ENCODE measurements at places on chromosomes 1 and 21. TPM values are rescaled to one million over a fixed set of nuclear protein-coding genes. Genes with fewer than 3 reads are reported as not detected.

Gene LCE2A
- not detected for total RNA-seq

Gene ERG
- total RNA-seq, result not detected

Gene CLDN17
- total RNA-seq, result not detected

Gene UBE2U
- total RNA-seq, result not detected

Gene PRAMEF12
- not detected for total RNA-seq

Gene PIGP
- total RNA-seq, result 4.1 TPM

Gene GPR52
- total RNA-seq, result 0.90 TPM

Gene ANGPTL1
- not detected for total RNA-seq

Gene TCP10L
- not detected for total RNA-seq

Gene TTC34
- under 0.01 TPM for total RNA-seq

DNA sequence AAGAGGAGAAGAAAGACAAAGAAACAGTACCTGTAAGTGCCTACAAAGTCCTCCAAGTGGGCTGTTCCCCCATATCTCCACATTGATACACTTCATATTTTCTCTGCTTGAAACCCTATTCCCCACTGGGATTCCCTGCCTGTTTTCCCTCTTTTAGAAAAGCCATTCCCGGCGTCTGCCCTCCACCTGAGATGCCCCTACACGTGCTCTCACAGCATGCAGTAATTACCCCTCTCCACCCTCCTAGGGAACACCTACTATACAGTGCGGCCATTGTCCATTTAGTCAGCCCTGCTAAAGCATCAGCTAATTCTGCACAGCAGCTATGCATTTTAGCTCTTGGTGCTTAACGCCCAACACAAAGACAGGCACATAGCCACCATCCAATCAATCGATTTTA lies 135.7 kb upstream of the TIAM1 start:
- H3K4me1 ChIP-seq, result no peaks in the 10 kb centered on the region
- no peaks in the 10 kb centered on the region for H3K27me3 ChIP-seq
- no peak overlapping the region for H3K4me3 ChIP-seq
- no peaks in the 10 kb centered on the region for H3K36me3 ChIP-seq
- no peak for DNase-seq
- no peak overlapping the region for H3K27ac ChIP-seq

- H3K4me1 ChIP-seq, result no peaks in the 10 kb centered on the region
- no peak overlapping the region for H3K4me3 ChIP-seq
- no peaks in the 10 kb centered on the region for H3K27me3 ChIP-seq
- H3K36me3 ChIP-seq, result peaks cover 25% of the 10 kb centered on the region
- H3K27ac ChIP-seq, result no peak overlapping the region
Observed at GRCh38 chr1:204143276-204144041, 8.4 kb downstream of the ETNK2 start.

- no peaks in the 10 kb centered on the region for H3K36me3 ChIP-seq
- H3K27ac ChIP-seq, result peak overlapping the region; percentile 93
- H3K4me3 ChIP-seq, result no peak overlapping the region
- peaks cover 20% of the 10 kb centered on the region for H3K4me1 ChIP-seq
- no peak for DNase-seq
Observed at GRCh38 chr1:221875004-221875330, 133.1 kb upstream of the DUSP10 start.

GRCh38 chr1:195663549-195664280 lies 944.5 kb downstream of the KCNT2 start:
- no peak overlapping the region for H3K4me3 ChIP-seq
- H3K27ac ChIP-seq, result peak overlapping the region; percentile 46
- H3K4me1 ChIP-seq, result peaks cover 4% of the 10 kb centered on the region

GRCh38 chr1:150804671-150805070 lies 3.4 kb downstream of the CTSK start:
- peak; percentile 70 for DNase-seq
- H3K36me3 ChIP-seq, result 0 out of 2 replicates have a peak, but pooled peaks cover 1% of the 10 kb centered on the region
- H3K27ac ChIP-seq, result peak overlapping the region; percentile 47
- no peak overlapping the region for H3K4me3 ChIP-seq
- no peaks in the 10 kb centered on the region for H3K27me3 ChIP-seq
- H3K4me1 ChIP-seq, result peaks cover 9% of the 10 kb centered on the region

GRCh38 chr1:916173-917075 lies 7.3 kb upstream of the SAMD11 start:
- no peak overlapping the region for H3K4me3 ChIP-seq
- peaks cover 17% of the 10 kb centered on the region for H3K4me1 ChIP-seq

- H3K27ac ChIP-seq, result no peak overlapping the region
- no peak for DNase-seq
- no peaks in the 10 kb centered on the region for H3K36me3 ChIP-seq
- no peaks in the 10 kb centered on the region for H3K4me1 ChIP-seq
Observed at GRCh38 chr1:28845786-28846543, 34.0 kb downstream of the OPRD1 start.

DNA sequence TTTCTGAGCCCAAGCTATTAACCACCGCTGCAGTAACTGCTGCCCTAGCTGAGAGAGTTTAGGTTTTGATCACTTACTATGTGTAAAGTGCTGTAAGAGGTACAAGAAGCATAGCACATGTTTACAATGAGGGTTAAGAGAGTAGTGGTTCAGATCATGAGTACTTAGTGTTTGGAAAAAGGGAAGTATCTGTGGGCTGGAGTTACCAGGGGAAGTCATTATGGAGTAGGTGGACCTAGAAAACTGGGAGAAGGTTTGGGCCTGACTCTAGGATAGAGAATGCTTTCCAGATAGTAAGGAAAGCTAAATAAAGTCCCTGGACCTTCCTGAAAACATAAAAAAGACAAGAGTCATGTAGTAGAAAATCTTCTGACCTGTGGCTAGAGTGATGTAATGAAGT lies 149.6 kb upstream of the PLXNA2 start:
- H3K4me3 ChIP-seq, result no peak overlapping the region
- no peak for DNase-seq
- H3K36me3 ChIP-seq, result no peaks in the 10 kb centered on the region
- no peaks in the 10 kb centered on the region for H3K27me3 ChIP-seq
- H3K27ac ChIP-seq, result no peak overlapping the region

DNA sequence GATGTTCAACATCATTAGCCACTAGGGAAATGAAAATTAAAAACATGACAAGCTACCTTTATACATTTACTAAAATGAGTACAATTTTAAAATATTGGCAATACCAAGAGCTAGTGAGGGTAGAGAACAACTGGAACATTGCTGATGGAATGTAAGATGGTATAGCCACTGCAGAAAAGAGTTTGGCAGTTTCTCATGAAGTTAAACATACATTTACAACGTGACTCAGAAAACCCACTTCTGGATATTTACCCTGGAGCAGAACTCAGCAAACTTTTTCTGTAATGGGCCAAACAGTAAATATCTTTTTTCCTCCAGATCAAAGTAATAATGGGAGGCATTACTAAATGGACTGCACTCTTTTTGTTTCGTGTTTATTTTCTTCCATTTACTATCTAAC lies 22.1 kb downstream of the LPGAT1 start:
- H3K4me1 ChIP-seq, result no peaks in the 10 kb centered on the region
- H3K36me3 ChIP-seq, result peaks cover 4% of the 10 kb centered on the region
- no peak overlapping the region for H3K27ac ChIP-seq
- H3K27me3 ChIP-seq, result no peaks in the 10 kb centered on the region
- DNase-seq, result no peak

GRCh38 chr1:80048716-80049115 lies 1042.2 kb upstream of the ADGRL4 start:
- no peak for DNase-seq
- H3K27me3 ChIP-seq, result no peaks in the 10 kb centered on the region
- H3K36me3 ChIP-seq, result no peaks in the 10 kb centered on the region
- H3K4me1 ChIP-seq, result no peaks in the 10 kb centered on the region
- no peak overlapping the region for H3K27ac ChIP-seq

DNA sequence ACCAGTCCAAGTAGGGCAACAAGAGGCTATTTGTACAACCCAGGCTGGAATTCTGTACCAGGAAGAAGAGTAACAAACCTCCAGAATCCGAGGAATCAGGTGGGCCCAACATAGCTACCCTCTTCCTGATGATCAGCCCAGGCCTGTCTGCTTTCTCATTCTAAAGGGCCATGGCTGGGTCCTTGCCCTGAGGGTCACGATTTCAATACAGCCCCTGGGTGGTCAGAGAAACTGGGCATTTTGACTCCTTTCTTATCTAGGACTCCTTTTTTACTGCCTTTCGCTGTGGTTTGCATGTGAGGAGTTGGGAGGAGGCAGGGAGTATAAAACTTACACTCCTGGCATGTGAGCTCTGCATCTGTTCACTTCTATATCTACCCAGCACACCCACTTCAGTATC lies 164.9 kb upstream of the COA6 start:
- no peak overlapping the region for H3K4me3 ChIP-seq
- 0 out of 2 replicates have a peak, but pooled peaks cover 2% of the 10 kb centered on the region for H3K4me1 ChIP-seq
- no peak overlapping the region for H3K27ac ChIP-seq

GRCh38 chr21:44930543-44930981 lies 9.3 kb upstream of the SLX9 start:
- DNase-seq, result no peak
- no peaks in the 10 kb centered on the region for H3K36me3 ChIP-seq
- H3K4me3 ChIP-seq, result no peak overlapping the region
- peaks cover 28% of the 10 kb centered on the region for H3K4me1 ChIP-seq

DNA sequence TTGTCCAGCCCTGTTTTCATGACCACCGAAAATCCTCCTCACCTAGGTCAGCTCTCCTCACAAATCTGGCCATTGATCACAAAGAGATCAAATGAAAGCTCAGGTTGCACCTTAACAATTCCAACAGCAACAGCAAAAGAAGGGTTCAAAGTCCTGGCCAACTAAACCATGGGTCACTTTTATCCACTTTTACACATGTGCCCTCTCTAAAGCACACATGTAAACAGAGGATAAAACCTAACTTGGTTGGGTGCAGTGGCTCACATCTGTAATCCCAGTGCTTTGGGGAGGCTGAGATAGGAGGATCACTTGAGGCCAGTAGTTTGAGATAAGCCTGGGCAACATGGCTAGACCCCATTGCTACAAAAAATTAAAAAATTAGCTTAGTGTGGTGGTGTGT lies 3.9 kb upstream of the RBM15 start:
- no peaks in the 10 kb centered on the region for H3K27me3 ChIP-seq
- H3K4me1 ChIP-seq, result peaks cover under 1% of the 10 kb centered on the region
- H3K27ac ChIP-seq, result no peak overlapping the region
- no peak overlapping the region for H3K4me3 ChIP-seq
- peaks cover under 1% of the 10 kb centered on the region for H3K36me3 ChIP-seq
- no peak for DNase-seq

- peaks cover 9% of the 10 kb centered on the region for H3K4me1 ChIP-seq
- DNase-seq, result peak; percentile 38
Observed at GRCh38 chr1:112762541-112763500, 47.7 kb upstream of the PPM1J start.

- no peak overlapping the region for H3K27ac ChIP-seq
- H3K4me1 ChIP-seq, result no peaks in the 10 kb centered on the region
- no peak overlapping the region for H3K4me3 ChIP-seq
- H3K27me3 ChIP-seq, result no peaks in the 10 kb centered on the region
Observed at GRCh38 chr1:193141804-193142203, 20.0 kb downstream of the CDC73 start.

DNA sequence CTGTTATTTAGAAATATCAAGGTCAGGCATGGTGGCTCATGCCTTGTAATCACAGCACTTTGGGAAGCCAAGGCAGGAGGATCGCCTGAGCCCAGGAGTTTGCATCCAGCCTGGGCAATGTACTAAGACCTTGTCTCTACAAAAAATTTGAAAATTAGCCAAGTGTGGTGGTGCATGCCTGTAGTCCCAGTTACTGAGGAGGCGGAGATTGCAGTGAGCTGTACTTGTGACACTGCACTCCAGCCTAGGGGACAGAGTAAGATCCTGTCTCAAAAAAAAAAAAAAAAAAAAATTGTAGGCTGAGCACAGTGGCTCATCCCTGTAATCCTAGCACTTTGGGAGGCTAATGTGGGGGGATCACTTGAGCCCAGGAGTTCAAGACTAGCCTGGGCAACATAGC lies 45.3 kb downstream of the PIK3CD start:
- H3K27ac ChIP-seq, result no peak overlapping the region
- H3K27me3 ChIP-seq, result no peaks in the 10 kb centered on the region

- no peak overlapping the region for H3K4me3 ChIP-seq
- H3K27ac ChIP-seq, result no peak overlapping the region
- H3K27me3 ChIP-seq, result no peaks in the 10 kb centered on the region
- DNase-seq, result peak; percentile 86
- H3K4me1 ChIP-seq, result peaks cover 7% of the 10 kb centered on the region
- H3K36me3 ChIP-seq, result no peaks in the 10 kb centered on the region
Observed at GRCh38 chr1:221672239-221672645, 69.6 kb downstream of the DUSP10 start.

DNA sequence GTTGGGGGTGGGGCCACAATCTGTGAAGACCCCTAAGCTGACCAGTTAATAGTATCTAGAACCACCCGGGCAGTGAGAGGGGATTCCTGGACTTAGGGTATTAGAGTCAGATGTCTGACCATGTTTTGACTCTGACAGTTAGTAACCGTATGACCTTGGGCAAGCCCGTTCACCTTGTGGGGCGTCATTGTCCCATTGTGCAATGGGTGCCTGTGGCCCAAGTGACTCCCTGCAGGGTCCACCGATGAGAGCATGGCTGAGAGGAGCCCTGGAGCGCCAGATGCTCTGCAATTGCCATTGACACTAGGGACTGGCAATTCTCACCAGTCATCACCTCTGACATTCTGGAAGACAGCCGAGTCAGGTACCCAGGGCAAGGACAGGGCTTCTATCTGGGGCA lies 225.9 kb upstream of the CSF3R start:
- H3K4me1 ChIP-seq, result no peaks in the 10 kb centered on the region
- no peak overlapping the region for H3K4me3 ChIP-seq
- H3K27ac ChIP-seq, result no peak overlapping the region
- H3K36me3 ChIP-seq, result no peaks in the 10 kb centered on the region
- H3K27me3 ChIP-seq, result peaks cover 3% of the 10 kb centered on the region

- H3K27ac ChIP-seq, result peak overlapping the region; percentile 88
- DNase-seq, result peak; percentile 92
- peaks cover 18% of the 10 kb centered on the region for H3K4me1 ChIP-seq
- peak overlapping the region; percentile 19 for H3K4me3 ChIP-seq
Observed at GRCh38 chr1:43349594-43350306, 9.0 kb upstream of the CDC20 start.

All from IMR-90 (cell line).